Adrenal gland (tissue), 19 donors: ENCODE measurements at places on chromosomes 16 and 17. TPM values are rescaled to one million over a fixed set of nuclear protein-coding genes. Genes with fewer than 3 reads are reported as not detected.

DNA sequence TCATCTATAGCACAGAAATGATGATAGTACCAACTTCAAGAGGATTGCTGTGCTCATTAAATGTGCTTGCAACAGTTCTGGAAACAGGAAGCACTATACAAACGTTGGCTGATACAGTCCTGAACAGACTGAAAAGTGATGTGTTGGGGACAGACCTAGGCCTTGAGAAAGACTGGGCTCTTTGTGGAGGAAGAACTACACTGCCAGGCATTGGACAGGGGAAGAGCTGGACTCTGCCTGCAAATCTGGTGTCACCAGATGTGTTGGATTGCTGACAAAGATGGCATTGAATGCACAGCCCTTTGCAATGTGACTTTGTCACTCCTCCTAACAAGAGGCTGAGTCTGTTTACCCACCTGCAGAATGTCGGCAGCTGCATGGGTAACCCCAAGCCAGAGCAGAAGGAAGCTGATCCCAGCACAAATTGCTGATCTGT is 12.4 kb upstream of the ST6GALNAC2 start:
- no peak overlapping the region for H3K27ac ChIP-seq
- no peaks in the 10 kb centered on the region for H3K36me3 ChIP-seq
- no peak for DNase-seq
- no peaks in the 10 kb centered on the region for H3K27me3 ChIP-seq
- no peaks in the 10 kb centered on the region for H3K4me1 ChIP-seq

DNA sequence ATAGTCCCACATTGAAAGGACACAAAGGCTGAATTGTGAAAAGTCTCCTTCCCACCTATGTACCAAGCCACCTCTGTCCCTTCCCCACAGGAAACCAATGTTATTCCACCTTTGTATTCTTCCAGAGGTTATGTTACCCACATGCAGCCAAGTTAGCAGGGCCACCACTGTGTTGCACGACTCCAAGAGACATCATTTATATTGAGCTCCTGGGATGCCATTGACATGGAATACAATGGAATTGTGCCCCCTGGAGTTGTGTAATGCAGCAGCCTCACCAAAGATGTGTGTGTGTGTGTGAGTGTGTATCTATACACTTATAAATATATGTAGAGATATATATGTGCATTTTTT is 21.6 kb upstream of the MSI2 start:
- DNase-seq: no peak
- H3K4me1 ChIP-seq: no peaks in the 10 kb centered on the region
- no peaks in the 10 kb centered on the region for H3K36me3 ChIP-seq

DNA sequence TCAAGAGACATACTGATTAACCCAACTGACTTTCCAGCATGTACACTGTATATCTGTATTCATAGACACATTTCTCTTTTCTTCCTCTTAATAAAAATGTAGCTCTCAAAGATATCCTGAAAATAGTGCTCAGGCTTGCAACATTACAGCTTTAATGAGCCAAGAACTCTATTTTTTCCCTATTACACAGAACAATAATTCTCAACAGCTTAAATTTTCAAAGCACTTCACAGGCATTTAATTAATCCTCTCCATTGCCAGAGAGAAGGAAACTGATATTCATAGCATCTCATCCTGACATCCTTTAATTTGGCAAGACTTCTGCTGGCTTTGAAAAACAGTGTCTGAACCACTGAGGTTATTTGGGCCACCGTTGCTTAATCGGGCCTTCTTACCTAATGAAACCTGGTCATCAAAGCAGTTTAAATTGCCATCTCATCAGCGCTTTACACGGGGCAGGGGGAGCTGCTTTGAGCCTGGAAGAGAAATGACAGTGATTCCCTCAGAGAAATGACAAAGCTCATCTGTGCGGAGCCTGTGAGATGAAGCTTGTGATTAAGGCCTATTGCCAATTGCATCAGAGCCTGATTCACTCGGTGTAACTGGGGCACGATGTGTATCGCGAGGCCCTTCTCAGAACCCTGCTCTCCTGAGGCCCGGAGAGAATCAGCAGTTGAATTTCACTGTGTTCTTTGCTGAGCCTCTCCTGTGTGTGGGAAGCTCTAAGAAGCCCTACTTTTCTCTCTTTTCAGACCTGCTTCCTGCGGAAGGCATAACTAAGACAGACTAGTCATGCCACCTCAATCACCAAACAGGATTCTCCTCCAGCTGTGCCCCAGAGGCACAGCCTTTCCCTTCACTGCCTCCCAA is 8.5 kb upstream of the SIAH1 start:
- peak overlapping the region; percentile 38 for H3K27ac ChIP-seq
- peaks cover 8% of the 10 kb centered on the region for H3K4me1 ChIP-seq
- H3K4me3 ChIP-seq: no peak overlapping the region

- no peaks in the 10 kb centered on the region for H3K36me3 ChIP-seq
- no peak for DNase-seq
- H3K27me3 ChIP-seq: no peaks in the 10 kb centered on the region
- peaks cover 15% of the 10 kb centered on the region for H3K4me1 ChIP-seq
- no peak overlapping the region for H3K4me3 ChIP-seq
- no peak overlapping the region for H3K27ac ChIP-seq
Observed at GRCh38 chr16:81602256-81602776, 157.7 kb downstream of the CMIP start.

DNA sequence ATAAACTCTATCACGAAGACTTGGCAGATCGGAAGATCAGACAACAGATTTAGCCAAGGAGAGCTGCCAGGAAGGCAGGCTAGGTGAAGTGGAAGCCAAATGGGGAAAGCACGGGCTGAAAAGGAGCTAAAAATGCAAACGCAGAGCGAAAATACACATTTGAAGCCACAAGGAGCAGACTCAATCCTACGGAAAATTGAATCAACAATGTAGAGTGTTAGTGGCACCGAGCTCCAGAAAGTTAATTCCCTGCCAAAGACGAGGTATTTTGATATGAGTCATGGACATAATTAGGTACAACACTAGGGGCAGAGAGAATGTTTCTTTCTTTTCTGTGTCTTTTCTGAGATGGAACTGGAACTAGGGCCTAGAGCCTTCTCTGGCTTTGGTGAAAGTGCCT is 20.7 kb downstream of the GSG1L start:
- no peaks in the 10 kb centered on the region for H3K27me3 ChIP-seq
- no peak overlapping the region for H3K4me3 ChIP-seq
- DNase-seq: no peak
- no peak overlapping the region for H3K27ac ChIP-seq
- H3K4me1 ChIP-seq: no peaks in the 10 kb centered on the region

DNA sequence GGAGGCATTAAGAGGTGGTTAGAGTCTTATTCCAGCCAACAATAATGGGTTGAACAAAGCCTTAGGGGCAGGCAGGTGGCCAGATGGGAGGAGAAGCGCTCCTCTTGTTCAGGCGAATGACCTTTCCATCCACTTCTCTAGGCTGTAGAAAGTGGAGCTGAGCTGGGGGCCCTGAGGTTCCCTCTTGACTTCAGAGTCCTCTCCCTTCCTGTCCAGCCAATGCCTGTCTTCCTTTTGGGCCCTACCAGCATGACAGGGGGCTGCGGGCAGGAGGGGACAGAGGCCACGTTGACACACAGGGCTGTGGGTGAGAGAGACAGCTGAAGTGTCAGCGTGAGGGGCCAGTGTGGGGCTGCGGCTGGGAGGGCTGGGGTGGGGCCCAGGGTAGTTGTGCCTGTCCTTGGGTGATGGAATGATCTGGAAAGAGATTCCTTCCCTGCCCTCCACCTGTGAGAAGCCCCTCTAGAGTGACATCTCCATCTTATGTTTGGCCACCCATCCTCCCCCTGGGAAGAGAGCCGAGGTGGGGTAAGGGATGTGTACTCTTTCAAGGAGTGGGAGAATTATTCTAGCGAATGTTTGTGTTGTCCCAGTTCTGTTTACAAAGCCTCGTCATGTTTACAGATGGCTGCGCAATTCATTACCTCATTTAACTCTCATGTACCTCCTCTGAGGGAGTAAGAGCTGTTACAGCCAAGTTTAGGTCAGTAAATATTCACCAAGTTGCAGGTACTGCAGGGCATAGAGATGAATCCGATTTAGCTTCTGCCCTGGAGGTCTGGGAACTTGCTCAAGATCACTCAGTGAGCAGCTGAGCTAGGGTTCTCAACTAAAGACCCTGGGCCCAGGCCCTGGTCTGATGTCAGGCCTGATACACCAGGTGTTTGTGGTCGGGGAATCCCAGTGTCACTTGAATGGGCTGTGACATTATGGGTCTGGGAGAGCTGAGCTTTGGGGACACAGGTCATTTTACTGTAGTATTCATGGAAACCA is 3.3 kb downstream of the ERBB2 start:
- no peak for DNase-seq
- no peak overlapping the region for H3K27ac ChIP-seq
- H3K4me3 ChIP-seq: no peak overlapping the region
- peaks cover 16% of the 10 kb centered on the region for H3K27me3 ChIP-seq

GRCh38 chr17:55463600-55463999 is 42.0 kb upstream of the MMD start:
- no peak overlapping the region for H3K4me3 ChIP-seq
- no peaks in the 10 kb centered on the region for H3K36me3 ChIP-seq
- no peak overlapping the region for H3K27ac ChIP-seq
- DNase-seq: no peak
- no peaks in the 10 kb centered on the region for H3K4me1 ChIP-seq

DNA sequence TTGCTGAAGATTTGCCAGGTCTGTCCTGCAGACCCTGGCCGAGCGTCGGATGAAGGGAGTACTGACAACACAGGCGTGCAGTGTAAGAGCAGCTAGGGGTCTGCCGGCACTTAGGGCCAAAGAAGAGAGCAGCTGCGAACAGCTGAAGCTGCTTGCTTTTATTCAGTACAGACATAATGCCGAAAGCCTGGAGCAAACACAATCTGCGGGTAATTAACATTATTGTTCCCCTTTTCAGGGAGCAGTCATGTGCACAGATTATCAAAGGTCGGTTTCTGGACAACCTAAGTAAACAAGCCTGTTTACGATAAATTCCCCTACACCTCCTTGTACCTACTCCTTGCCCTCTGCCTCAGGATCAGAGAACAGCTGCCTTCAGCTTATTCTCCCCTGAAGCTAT is 12.0 kb upstream of the KRT23 start:
- H3K27ac ChIP-seq: no peak overlapping the region
- no peaks in the 10 kb centered on the region for H3K36me3 ChIP-seq
- DNase-seq: no peak
- H3K27me3 ChIP-seq: peaks cover 6% of the 10 kb centered on the region
- no peaks in the 10 kb centered on the region for H3K4me1 ChIP-seq

DNA sequence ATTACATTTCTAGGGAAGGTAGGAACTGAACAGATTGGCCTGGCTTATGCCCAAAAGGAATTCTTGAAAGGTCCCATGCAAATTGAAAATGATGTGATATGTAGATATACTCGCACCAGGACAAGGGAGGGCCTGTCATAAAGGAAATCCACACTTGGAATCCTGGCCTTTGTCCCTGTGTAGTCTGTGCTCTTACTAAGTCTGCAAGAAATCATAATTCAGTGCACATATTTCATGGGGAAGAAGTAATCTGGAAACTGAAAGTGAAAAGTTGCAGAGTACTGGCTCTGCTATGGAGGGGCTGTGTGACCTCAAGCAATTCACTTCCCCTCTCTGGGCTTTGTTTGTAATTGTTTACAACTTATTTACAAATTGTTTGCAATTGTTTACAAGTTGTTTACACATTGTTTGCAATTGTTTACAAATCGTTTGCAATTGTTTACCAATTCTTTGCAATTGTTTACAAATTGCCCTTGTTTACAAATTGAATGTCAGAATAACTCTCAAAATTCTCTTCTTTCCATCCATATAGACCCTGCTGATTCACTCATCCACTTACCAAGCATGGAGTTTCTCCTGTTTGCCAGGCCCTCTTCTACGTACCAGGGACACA is 12.9 kb downstream of the SCNN1G start:
- no peak overlapping the region for H3K4me3 ChIP-seq
- no peak for DNase-seq
- peaks cover 3% of the 10 kb centered on the region for H3K27me3 ChIP-seq
- peak overlapping the region; percentile 45 for H3K27ac ChIP-seq
- no peaks in the 10 kb centered on the region for H3K36me3 ChIP-seq
- H3K4me1 ChIP-seq: peaks cover 17% of the 10 kb centered on the region

GRCh38 chr16:49844359-49844758 is 11.6 kb downstream of the ZNF423 start:
- H3K27me3 ChIP-seq: peaks cover under 1% of the 10 kb centered on the region
- H3K36me3 ChIP-seq: no peaks in the 10 kb centered on the region
- H3K4me1 ChIP-seq: no peaks in the 10 kb centered on the region
- H3K4me3 ChIP-seq: no peak overlapping the region
- no peak for DNase-seq

DNA sequence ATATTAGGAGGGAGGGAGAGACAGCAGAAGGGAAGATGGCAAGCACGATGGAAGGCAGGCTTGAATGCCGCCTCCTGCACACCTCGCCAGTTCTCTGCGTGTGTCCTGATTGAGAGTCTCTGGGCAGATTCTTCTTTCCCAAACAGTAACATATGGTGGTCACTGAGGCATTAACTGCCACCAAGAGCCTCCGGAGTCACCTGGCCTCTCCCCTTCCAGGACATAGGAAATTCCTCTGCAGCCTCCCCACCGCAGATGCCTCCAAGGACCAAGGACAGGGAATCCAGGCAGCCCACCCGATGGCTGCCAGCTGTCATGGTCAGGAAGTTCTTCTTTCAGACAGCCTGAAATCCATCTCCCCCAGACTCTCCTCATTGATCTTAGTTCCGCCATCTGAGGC is 149.3 kb downstream of the ENGASE start:
- no peaks in the 10 kb centered on the region for H3K36me3 ChIP-seq
- no peak overlapping the region for H3K4me3 ChIP-seq
- H3K4me1 ChIP-seq: no peaks in the 10 kb centered on the region

RNF112 gene
- not detected for total RNA-seq

SEPHS2 gene
- 55.1 TPM for total RNA-seq

MT1F gene
- total RNA-seq: 10.8 TPM

HOXB1 gene
- not detected for total RNA-seq

KCNG4 gene
- under 0.01 TPM for total RNA-seq

CDC42EP4 gene
- 87.4 TPM for total RNA-seq

GPR142 gene
- total RNA-seq: not detected
